AG09319 (cell line): ENCODE measurements at places on chromosomes 5 and 9.

DNA sequence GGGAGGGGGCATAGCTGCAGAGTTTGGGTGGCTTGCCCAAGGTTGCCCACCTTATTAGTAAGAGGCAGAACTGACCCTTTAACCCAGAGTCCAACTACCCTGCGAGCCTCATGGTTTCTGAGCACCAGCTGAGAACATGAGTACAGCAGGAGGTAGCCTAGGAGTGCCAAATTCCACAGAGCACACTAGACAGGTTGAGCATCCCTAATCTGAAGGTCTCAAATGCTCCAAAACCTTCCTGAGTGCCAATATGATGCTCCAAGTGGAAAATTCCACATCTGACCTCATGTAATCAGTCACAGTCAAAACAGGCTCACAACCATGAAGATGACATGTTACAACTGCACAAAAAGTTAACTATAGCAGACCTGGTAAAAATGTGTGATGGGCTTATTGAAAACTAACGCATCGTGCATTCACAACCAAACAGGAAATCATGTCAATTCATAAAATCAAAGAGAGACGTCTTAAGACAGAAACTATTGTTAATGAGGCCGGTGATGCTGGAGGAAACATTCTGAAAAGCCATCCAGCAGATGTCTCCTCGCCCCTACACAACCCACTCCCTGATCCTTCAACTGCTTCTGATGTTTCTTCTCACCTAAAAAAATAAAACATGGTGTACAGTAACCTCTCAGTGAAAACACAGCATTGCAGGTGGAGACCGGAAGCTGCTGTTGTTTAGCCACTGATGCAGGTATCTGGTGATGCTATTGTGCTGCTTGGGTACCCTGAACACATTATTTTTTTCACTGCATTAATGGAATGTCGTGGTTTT is 25.0 kb downstream of the PTCH1 start:
- no peak for DNase-seq

- DNase-seq: no peak
These were observed 206.9 kb upstream of the PCSK5 start for GRCh38 chr9:75683591-75683990.

DNA sequence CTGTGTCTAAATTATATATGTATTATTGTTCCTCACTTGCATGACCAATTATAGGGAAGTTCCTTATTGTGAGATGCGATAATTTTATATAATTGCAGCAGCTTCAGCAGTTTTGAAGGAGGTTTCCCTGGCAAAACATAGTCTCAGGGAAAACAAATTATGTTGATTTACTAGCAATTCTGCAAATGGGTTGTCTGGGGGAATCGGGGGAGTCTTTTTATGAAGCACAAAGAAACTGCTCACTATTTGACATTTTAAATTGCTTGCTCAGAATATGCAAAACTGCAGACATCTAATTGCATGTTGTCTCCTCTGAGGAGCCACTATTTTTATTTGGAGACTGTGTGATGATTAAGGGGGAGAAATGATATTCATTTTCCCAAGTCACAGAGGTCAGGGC is 361.6 kb downstream of the YTHDC2 start:
- no peak for DNase-seq

DNA sequence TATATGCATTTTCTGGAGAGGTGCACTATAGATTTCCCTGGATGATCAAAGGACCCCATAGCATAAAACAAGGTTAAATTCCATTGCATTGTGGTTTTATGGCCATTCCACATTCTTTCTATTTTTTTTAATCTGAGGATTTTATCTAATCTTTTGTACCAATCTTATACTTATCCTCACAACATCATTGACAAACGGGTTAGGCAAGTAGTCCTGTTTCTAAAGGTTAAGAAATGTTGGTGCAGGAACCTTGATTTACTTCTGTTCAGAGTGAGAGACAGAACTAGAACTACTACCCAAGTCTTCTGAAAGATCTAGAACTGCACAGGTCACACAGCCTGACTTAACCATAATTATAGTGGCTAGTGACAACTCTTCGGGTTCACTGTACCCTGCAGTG is 5.7 kb upstream of the DAB2 start:
- no peak for DNase-seq

- DNase-seq: no peak
These were observed 28.0 kb upstream of the GRAMD2B start for GRCh38 chr5:126395198-126395597.

GRCh38 chr5:148147415-148147814 is 20.9 kb upstream of the SPINK14 start:
- no peak for DNase-seq

DNA sequence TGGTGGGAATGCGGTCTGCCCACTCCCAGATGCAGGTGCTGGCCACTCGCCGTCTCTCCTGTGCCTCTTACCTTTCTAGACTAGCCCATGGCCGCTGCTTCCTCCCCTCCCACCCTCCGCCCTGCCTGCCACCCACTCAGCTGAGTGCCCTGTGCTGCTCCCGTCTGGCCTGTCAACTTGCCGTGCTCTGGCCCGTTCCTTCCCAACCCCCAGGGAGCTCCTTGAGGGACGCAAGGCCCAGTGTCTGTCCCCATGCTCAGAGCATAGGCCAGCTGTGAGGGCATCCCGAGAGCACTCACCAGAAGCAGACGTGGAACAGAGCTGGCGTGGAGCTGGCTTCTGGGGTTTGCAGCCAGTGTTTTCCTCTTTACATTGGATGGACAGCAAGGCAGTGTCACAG is 20.2 kb downstream of the HNRNPH1 start:
- no peak for DNase-seq

DNA sequence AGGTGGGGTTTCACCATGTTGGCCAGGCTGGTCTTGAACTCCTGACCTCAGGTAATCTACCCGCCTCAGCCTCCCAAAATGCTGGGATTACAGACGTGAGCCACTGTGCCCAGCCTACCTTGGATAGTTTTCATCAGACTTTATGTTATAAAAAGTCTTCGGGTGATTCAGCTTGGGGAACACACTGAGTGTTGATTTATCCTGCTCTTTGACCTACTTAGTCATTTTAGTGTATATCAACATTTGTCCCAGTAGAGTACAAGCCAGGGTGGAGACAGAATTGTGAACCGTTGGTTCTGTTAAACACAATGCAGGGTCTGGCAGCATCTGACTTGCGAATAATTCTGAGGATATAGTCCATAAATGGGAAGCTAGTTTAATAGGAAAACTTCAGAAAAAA is 39.7 kb downstream of the NFX1 start:
- DNase-seq: no peak

- DNase-seq: peak; percentile 70
These were observed 135.5 kb downstream of the PRR16 start for GRCh38 chr5:120599576-120599975.

- DNase-seq: no peak
These were observed 139.8 kb upstream of the SLC30A5 start for GRCh38 chr5:68953875-68954617.

- DNase-seq: no peak
These were observed 95.8 kb downstream of the FOXD1 start for GRCh38 chr5:73352649-73353230.

DNA sequence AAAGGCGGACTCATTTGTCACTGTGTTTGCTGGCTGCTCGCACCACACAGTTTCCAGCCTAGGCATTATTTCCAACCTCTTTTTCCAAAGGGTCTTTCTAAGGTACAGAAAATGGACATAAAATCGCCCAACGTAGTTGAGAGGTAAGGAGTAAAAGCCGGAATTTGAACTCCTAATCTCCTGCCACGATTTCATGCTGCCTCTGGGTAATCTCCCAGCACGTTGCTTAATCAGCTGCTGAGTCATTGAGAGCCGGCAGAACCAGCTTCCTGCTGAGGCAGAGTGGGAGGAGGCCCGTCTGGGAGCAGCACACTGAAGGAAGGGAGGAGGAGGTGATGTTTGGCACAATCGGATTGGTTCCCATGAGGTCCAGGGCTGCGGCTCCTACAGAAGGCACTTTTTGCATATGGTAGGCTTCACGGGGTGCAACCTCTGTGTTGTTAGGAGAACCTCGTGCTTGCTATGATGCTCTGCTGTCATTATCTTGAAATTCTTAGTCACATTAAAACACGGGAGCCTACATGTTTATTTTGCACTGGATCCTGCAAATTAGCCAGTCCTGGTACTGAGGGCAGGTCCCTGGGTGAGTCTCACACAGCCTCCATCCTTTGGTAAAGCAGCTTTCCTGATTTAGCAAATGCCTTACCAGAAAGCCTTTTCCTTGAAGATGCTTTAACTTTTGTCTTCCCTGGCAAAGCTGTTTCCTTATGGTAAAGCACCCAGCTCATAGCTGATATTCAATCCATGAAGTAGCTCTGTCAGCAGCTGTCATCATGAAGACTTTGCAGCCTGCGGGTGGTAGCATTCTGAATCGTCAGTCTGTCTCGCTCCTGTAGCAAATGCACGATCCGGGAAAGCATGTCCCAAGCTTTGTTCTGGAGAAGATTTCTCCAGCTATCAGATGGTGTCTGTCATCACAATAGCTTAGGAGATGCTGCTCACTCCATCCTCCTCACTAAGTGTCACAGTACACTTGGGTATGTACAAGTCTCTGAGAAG is 191.6 kb upstream of the MSX2 start:
- peak; percentile 82 for DNase-seq
